Left cardiac atrium (tissue), 4 donors: ENCODE measurements at places on chromosomes 1 and 21. TPM values are rescaled to one million over a fixed set of nuclear protein-coding genes. Genes with fewer than 3 reads are reported as not detected.

GRCh38 chr1:115458426-115459114 lies 120.5 kb upstream of the NGF start:
- no peak for DNase-seq

GRCh38 chr1:163191301-163191700 lies 11.4 kb downstream of the RGS5 start:
- DNase-seq: no peak

- no peak for DNase-seq
Measured at GRCh38 chr1:197890936-197891335, 11.5 kb upstream of the C1orf53 start.

- DNase-seq: no peak
Measured at GRCh38 chr1:37755290-37755689, 9.6 kb downstream of the EPHA10 start.

DNA sequence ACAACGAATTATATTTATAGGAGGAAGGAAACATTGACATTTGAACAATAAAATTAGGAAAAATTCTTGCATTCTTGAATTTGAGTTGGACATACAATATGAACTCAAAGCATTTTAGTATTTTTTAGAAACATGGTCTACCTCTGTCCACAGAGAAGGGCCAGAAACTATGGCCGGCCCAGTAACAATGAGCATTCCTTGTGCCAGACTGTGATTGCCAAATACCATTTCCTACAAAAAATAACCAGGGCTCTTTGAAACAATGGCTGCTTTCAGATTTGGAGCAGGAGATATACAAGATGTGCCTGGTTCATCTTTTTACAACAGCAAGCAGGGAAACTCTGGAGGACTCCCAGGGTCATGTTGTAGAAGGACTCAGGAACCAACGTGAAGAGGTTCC lies 38.4 kb downstream of the NOS1AP start:
- no peak for DNase-seq

- DNase-seq: no peak
Measured at GRCh38 chr21:42668298-42668992, 15.0 kb downstream of the PDE9A start.

The FRRS1 gene
- 3.8 TPM for total RNA-seq

The TSPEAR gene
- 1.6 TPM for total RNA-seq

The CLCNKB gene
- total RNA-seq: 2.5 TPM

The SAMD13 gene
- total RNA-seq: 0.50 TPM

The MAP3K21 gene
- total RNA-seq: 0.62 TPM
